SK-N-MC (cell line): ENCODE measurements at places on chromosomes 7 and 10.

DNA sequence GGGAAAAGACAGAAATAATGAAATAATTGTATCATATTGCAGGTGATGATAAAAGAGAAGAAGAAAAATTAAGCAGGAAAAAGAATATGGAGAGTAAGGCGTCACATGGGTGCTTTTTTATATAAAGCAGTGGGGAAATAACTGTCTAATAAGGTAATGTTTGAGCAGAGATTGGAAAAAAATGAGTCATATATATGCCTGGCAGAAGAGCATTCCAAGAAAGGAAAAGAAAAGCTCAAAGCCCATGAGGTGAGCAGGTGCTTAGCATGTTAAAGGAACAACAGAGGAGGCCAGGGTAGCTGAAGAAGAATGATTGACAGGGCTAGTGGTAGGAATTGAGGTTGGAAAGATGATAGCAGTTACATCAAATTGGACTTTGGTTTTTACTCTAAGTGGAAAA is 739.5 kb downstream of the SORCS1 start:
- no peak for DNase-seq

GRCh38 chr7:82347808-82348207 is 95.8 kb downstream of the CACNA2D1 start:
- DNase-seq, result no peak

GRCh38 chr10:115969591-115969990 is 303.4 kb downstream of the GFRA1 start:
- DNase-seq, result no peak

- no peak for DNase-seq
Measured at GRCh38 chr10:102462512-102463054, 11.2 kb upstream of the C10orf95 start.

GRCh38 chr7:107118109-107118900 is 50.5 kb upstream of the HBP1 start:
- DNase-seq, result no peak

GRCh38 chr7:30155481-30155880 is 20.7 kb downstream of the MTURN start:
- DNase-seq, result no peak

DNA sequence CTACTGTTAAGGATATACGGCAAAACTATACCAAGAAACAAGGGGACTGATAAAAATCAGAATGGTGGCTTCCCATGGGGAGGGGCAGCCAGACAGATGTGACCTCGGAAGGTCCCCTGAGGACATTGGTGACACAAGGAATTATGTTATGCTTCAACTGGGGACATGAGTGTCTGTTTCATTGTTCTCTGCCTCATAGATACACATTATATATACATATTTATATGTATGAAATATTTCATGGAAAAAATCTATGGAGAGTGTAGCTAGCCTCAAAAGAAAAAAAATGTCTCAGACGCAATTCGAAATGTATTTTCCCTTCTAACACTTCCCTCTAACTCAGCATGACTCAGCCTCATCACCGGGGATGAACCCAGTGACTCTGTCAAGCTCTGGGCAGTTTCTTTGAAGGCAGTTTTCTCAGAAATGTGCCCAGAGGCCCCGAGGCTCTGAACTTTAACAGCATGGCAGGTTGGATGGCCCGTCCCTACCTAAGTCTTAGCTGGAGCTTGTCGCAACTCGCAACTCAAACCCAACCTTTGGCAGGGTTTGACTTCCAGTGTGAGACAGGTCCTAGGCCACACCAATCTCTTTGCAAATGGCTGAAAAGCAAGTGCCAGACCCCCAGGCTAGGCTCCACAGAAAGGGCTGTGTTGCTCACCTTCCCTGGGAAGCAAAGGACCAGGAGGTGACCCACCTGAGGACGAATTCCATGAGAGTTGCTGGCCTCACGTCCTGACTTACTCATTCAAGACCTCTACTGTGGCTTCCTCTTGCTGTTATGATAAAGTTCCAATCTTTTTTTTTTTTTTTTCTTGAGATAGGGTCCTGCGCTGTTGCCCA is 86.9 kb downstream of the CARD11 start:
- no peak for DNase-seq

DNA sequence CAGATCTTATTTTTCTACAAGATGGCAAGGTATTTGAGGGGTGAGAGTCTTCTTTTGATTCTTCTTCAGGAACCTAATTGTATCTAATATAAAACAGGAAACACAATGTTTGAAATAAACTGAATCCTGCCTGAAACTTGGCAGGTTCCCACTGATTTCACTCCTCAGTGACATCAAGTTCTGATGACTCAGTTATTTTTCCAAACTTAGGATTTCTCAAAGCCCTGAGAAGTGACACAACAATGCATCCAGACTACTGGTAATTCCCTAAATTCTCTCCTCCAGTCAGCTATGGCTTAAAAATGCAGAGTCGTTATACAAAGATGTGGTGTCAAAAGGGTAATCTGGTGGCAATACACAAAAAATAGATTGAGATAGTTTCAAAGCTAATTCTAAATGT is 80.9 kb downstream of the ABLIM1 start:
- no peak for DNase-seq

DNA sequence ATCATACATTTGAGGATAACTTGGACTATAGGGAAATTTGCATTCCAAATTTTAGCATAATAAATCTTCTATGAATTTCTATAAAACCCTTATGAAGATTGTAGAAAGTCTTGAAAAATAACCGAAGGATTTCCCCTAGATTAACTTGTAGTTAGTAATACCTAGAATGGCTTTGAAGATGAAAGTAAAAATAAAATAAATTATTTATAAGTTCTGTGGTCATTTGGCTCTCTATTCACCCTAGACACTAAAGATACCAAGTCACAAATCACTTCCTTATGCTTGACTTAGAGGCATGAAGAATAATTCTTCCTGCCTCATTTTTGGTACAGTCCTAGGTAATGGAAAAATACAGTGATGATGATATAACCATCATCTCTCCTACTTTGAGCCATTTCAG is 79.3 kb downstream of the CSTF2T start:
- DNase-seq, result no peak
